ENCODE measurements at places on chromosomes 6 and 20. TPM values are rescaled to one million over a fixed set of nuclear protein-coding genes. Genes with fewer than 3 reads are reported as not detected.

- DNase-seq = no peak
Measured at GRCh38 chr20:12698817-12699216, 310.0 kb upstream of the SPTLC3 start.

Gene ALDH8A1
- 0.06 TPM for total RNA-seq

GRCh38 chr6:89836639-89837222 is 7.1 kb downstream of the CASP8AP2 start:
- no peak for DNase-seq

DNA sequence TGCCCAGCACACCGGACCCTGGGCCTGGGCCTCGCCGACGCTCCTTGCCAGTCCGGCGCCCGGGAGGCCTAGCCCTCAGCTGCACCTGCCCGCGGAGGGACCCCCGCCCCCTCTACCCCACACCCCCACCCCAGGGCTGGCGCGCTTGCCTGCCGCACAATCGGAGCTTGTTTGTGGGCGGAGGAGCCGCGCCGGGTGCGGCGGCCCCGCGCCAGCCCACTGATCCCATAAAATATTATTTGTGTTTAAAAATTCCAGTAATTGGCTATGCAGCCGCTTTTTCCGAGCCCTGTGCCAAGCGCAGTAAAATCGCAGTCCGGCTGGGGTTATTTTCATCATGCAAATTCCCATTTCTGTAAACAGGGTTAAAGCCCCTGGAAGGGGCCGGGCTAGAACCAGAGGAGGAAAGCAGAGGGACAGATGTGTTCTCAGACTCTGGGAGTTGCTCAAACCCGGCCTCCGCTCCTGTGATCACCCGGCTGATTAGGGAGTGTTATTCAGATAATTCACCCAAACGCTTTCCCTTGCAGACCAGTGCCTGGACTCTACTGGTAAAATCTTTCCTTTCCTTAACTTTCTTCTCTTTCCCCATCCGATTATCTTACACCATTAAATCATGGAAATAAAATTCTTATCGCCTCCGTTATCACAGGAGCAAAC is 93.1 kb downstream of the NCR2 start:
- DNase-seq = no peak

GRCh38 chr6:138107752-138108592 is 753 bp upstream of the PERP start:
- DNase-seq = no peak

Gene AHI1
- total RNA-seq = 25.3 TPM

DNA sequence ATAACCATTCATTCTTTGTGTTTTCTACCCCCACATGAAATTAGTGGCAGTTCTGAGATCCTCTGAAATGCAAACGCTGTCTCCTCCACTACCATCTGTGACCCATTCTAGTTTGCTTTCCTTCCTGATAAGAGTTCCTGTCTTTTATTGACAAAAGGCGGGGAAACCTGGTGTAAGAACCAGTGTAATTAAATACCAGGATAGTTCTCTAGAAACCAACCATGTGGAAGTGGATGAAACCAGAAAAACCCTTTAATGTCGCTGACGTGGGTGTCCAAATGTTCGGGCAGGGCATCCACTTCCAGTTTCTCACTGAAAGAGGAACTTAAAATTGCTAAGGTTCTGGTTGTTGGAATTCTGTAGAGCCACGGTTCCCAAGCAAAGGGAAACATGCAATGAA is 79.1 kb downstream of the TNFRSF21 start:
- DNase-seq = no peak

- peak; percentile 22 for DNase-seq
Measured at GRCh38 chr6:75334266-75335040, 49.9 kb upstream of the TMEM30A start.
